ENCODE measurements at places on chromosomes 3 and 15. TPM values are rescaled to one million over a fixed set of nuclear protein-coding genes. Genes with fewer than 3 reads are reported as not detected.

- DNase-seq: peak; percentile 47
Observed at GRCh38 chr3:40524222-40524567, 565 bp upstream of the ZNF621 start.

DNA sequence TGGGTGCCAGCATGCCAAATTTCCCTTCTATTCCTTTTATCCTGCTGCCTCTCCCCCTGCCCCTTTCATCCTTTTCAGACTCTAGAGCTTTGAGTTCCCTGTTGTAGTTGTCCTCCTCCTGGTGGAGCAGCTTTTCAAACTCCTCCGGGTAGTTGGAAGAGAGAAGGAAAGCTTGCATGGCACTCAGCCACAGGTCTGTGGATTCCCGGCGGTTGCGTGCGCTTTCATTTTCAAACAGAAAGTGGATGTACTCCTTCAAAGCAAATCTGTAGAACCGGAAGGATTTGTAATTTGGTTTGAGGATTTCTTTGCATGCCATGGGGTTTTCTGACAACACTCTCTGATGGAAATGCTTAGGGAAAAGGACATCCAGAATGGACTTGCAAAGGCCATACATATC is 68.1 kb upstream of the DCLK3 start:
- DNase-seq: no peak

The ERICH6 gene
- total RNA-seq: not detected

The NDUFAF3 gene
- 28.2 TPM for total RNA-seq

DNA sequence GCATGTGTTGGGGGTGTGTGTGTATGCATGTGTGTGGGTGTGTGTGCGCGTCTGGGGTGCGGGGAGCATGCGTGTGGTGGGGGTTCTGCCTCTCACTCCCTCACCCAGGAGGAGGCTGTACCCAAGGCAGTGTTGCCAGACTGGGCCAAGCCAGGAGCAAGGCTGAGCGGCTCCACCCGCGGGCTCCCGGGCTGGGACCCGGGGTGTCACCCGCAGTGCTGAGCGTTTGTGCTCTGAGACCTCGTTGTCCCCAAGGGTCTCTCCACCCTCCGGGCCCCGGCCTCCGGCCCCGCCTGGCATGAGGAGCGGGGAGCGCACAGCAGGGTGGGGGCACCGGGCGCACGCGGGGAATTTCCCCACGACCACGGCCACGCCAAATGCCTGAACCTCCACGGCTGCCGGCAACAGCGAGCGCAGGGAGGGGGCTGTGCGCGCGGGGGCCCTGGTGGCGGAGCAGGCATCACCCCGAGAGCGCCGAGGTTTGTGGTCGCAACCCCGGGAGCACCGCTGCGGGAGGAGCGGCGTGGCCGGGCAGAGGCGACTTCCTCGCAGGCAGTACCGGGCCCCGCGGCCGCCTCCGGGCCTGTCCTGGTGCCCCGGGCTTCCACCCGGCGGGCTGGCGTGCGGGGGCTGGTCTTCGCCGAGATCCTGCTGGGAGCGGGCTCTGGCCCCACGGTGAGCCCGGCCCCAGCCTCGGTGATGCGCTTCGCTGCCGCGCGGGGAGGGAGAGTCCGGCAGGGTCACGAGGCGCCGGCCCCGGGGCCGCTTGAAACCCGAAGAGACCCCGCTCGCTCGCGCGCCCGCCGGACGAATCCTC is 7.4 kb upstream of the OCA2 start:
- no peak for DNase-seq

DNA sequence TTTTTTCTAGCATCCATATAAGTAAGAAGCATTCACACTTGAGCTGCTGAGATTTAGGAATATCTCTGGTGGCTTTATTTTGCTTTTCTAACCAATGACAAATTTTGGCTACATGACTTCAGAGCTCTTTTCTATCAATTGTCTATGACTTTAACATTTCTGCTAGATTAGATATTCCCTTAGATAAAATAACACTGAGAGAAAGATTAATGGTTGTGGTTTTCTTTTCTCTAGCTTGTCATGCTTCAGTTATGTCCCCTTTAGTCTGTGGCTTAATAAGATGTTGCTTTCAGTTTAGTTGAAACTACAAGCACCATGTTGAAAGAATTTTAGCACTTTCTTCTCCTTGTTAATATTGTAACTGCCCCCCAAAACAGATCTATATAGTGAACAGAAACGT is 665.6 kb upstream of the CCDC54 start:
- no peak for DNase-seq

DNA sequence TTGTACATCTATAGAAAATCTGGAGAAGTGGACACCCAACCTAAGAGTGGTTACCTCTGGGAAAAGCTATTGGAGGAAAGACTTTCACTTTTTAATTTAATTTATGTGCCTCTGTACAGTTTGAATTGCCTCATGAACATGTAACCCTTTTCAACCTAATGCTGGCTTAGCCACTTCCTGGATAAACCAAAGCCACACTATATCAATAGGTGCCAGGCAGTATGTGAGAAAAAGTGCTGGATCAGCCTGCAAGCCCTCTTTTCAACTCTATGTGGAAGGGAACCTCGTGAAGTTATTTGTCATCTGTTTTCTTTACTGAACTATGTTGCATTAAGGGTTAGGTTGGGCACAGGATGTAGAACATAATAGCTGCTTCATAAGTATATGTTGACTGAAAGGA is 9.3 kb upstream of the TOPAZ1 start:
- no peak for DNase-seq

DNA sequence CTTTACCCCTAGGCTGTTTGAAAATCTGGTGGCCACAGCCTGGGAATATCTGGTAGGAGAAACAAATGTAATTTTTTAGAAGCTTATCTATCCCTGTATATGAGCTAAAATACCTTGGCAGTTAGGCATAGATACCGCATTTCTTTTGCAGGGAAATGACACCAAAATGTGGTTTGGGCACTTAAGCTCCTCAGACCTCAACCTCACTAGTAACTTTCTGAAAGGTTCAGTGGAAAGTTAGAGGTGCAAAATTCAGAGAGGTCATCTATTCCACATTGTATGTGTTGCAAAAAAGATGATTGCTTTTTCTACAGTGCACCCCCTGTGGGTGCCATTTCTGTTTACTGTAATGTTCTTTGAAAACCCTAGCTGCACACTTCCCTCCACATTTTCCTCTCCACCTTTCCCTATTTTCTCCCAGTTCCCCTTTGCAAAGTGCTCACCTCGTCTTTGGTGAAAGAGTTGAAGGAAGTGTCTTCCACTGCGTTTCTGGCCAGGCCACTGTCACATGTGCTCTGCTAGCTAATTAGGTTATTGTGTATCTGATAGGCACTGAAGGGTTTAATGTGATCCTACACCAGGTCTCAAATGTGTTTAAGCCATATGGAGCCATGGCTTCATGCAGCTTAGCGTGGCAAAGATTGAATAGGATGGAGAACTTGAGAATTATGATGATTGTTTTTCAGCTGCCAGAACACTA is 1.3 kb downstream of the SACM1L start:
- no peak for DNase-seq

DNA sequence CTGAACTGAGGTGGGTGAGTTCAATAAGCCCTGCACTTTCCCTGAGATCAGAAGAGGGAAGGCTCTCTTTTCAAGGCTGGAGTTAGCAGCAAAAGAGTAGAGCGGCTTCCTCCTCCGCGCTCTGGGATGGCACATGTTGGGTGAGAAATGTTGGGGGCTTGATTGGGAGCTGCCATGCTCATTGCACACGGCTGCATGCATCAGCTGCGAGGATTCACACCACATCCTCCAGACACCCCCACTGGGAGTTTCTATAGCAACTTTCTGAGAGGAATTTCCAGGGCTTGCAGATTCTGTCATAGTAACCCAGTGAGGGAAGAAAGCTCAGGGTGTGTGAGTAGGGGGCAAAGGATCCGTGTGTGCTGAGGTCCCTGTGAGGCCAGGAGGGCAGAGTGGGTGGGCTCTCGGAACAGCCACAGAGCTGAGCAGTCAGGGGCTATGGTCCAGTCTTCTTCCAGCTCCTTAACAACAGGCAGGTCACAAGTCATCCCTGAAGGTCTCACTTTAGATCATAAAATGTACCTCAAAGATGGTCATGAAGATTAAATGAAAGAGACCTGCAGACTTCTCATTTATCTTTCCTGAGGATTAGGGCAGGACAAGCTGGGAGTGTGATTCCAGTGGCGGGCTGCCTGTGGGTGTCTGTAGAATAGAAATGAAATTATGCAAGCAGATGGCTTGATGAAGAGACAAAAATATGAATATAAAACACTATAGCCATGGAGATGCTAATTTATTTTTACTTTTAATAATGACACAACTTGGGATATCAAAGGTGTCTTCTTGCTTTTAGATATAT is 75.7 kb upstream of the CHRNA7 start:
- DNase-seq: no peak

DNA sequence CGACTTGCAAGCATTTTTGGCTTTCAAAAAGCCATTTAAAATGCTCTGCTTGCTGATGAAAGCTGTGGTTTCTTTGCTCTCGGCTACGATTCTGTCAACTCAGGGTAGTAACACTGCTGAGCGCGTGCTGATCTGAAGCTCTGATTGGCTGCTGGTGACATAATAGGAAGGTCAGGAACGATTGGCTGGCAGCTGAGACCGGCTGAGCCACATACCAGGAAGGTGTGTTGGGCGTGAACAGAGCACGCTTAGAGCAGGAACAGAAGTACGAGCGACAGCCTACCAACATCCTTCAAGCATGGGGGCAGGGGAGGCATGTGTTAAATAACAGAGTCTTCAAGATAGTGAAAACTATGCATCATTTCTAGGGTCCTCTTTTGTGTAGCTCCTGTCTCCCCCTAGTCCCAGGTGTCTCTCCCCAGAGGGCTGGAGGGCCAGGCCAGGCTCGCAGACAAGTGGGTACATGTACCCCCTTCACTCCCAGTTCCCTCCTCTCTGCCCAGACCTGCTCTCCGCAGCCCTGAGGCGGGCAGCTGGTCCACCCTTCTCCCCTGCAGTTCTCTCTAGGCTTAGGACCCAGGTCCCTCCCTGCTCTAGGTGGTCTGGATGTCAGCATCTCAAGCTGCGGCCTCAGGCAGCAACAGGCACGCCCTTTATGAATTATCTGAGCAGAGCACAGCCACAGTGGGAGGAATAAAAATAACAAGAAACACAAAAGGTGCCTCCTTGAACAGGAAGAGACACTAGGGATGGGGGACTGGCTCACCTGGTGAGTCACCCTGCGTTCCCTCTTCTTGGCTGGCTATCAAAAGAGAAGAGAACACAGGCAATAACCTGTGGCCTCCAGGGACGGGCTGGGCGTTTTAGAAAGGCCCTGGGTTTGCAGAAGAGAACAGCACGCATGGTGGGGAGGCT is 76.0 kb downstream of the TAMM41 start:
- peak; percentile 95 for DNase-seq

- no peak for DNase-seq
Observed at GRCh38 chr3:25246913-25247312, 181.2 kb upstream of the RARB start.

DNA sequence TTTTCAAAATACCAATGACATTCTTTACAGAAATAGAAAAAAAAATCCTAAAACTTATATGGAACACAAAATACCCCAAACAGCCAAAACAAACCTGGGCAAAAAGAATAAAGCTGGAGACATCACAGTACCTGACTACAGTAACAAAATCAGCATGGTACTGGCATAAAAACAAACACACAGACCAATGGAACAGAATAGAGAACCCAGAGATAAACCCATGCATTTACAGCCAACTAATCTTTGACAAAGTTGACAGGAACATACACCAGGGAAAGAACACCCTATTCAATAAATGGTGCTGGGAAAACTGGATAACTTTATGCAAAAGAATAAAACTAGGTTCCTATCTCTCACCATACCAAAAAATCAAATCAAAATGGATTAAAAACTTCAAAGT is 36.4 kb downstream of the SCAPER start:
- DNase-seq: no peak

GRCh38 chr3:51621091-51621892 is 49.8 kb upstream of the TEX264 start:
- DNase-seq: no peak

The SH3GL3 gene
- 24.8 TPM for total RNA-seq

DNA sequence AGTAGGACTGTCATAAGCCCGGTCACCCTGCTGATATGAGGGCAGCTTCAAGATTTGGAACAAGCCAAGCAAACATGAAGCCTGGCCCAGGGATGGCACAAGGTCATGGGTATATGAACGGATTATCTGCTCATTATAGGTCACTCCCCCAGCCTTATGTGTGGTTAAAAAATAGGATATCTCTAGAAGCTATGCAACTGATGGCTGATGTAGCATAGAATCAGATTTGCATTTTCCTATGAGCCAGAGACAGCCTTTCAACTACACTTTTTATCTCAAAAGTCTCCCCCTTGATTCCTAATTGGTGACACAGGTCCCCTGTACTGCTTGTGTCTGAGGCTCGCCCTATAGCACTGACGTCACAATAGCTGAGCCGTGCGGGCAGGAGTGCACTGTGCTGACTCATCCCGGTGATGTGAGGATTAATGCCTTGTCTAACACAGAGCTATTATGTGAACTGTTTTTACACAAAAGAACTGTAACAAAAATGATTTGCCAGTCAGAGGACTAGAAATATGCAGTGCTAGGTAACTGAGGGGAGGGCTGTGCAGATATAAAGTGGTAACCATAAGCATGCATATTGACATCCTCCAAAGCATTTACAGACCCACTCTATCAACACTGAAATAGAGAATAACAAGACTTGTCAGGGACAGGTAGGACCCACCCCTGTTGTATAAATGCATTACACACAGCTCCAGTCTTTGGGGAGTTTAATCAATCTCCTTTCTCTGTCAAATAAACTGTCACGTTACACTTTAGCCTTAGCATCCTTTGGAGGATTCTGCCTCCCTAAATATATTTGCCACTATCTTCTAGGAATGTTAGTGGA is 204.9 kb downstream of the TIGIT start:
- DNase-seq: peak; percentile 21

DNA sequence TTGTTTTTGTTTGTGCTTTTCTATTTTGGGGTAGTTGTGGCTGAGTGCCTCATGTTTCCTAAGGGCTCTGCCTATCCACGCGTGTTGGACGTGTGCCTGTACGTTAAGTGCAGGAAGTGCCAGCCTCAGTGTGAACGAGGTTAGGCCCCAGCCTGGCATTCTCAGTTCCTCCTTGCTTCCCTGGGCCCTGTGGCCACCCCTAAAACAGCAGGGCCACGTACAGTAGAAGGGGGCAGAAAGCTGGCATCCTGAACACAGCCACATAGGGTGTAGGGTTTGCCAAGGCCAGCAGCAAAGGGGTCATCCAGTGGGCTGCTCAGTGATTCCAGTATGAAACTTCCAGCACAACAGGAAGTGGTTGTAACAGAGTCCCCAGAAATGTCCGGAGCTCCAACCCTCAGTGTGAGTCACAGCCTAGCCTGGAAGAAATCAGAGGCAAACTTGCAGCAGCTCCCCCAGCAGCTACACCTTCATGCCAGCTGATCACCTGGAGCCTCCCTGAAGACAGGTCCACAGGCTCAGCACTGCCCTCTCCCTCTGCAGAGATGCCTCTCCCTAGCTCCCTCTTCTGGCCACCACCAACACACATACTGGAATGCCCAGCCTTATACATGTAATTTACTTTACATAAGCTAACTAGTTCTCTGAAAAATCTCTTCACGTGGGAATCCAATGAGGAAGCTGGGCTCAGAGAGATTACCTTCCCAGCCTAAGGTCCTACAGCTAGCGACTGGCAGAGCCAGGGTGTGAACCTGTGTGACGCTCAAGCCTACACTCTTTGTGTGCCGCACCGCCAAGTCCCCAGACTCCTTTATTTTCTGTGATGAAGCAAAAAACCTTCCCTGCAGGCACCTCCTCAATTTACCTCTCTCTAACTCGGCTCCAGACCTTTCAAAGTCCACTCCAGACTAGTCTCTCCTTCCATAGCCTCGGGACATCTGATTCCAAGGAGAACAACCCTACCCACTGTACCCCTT is 26.6 kb downstream of the ILDR1 start:
- peak; percentile 35 for DNase-seq

GRCh38 chr3:119894195-119894594 is 112.3 kb downstream of the NR1I2 start:
- no peak for DNase-seq

The LYZL4 gene
- not detected for total RNA-seq

GRCh38 chr3:132507657-132508056 is 89.4 kb upstream of the ACKR4 start:
- DNase-seq: no peak
